Osteoblast (primary cell): ENCODE measurements at places on chromosomes 5 and 9. TPM values are rescaled to one million over a fixed set of nuclear protein-coding genes. Genes with fewer than 3 reads are reported as not detected.

DNA sequence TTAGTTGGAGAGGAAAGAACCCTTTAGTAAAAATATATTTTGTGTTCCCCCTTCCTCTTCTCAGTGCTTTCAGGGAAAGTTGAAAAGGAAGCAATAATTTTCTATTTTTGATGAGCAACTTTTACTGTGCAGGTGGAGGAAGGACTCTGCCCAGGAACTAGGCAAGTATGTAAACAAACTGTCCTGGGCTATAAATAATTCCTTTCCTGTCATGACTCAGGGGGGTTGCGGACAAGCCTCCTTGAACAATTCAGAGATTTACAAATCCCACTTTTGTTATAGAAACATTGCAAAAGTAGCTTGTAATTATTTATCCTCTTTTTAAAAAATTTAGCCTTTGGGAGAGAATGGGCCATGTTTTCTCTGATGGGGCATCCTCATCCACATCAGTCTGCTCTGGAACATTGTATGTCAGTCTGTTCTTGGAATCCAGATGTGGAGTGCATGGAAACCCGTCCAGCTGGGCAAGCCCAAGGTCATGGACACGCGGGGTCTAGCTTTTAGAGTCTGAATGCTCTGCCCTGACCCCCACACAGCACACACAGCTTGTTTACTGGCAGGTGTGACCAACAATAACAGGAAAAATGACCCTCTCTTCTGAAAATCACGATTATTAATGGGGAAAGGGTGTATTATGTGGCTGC lies 127.6 kb downstream of the GADD45G start:
- no peak for DNase-seq
- no peaks in the 10 kb centered on the region for H3K4me1 ChIP-seq
- no peak overlapping the region for H3K4me3 ChIP-seq
- no peaks in the 10 kb centered on the region for H3K27me3 ChIP-seq

- no peak overlapping the region for H3K27ac ChIP-seq
- H3K4me1 ChIP-seq: peaks cover 6% of the 10 kb centered on the region
- H3K36me3 ChIP-seq: no peaks in the 10 kb centered on the region
- DNase-seq: no peak
- no peaks in the 10 kb centered on the region for H3K27me3 ChIP-seq
These were observed 249.7 kb downstream of the ARHGAP26 start for GRCh38 chr5:143019614-143020515.

DNA sequence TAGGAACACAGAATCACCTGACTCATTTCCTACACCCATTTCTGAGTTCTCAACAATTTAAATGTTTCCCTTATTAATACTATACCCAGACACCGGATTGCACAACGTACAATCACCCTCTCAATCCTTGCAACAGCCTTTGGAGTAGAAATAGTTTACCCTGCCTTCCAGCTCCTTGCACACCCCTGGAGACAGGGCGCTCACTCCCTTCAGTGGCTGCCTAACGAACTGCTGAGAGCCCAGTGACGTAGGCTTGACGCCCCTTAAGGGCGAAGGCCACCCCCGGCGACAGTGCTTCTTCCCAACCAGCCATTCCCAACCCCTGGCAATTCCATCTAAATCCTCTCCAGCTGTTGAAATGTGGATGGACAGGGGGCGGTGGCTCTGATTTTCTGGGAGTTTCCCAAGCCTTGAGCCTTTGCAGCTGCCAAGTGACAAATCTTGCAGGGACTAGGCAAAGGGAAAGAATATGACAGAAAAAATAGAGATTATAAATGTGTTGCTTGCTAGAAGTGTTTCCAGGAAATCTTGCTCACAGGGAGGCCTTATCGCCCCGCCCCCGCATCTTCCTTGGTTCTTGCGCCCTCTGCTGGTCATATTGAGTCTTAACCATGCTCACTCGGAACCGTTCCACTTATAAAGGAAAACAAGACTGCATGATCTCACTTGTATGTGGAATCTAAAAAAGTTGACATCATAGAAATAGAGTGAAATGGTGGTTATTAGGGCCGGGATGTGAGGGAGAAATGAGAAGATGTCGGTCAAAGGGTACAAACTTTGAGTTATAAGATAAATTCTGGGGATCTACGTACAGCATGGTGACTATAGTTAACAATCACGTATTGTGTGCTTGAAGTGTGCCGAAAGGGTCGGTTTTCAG lies 7.6 kb upstream of the BARX1 start:
- H3K27me3 ChIP-seq: peaks cover 9% of the 10 kb centered on the region
- no peak overlapping the region for H3K27ac ChIP-seq
- H3K36me3 ChIP-seq: no peaks in the 10 kb centered on the region
- peak; percentile 98 for DNase-seq
- peaks cover 8% of the 10 kb centered on the region for H3K4me1 ChIP-seq

DNA sequence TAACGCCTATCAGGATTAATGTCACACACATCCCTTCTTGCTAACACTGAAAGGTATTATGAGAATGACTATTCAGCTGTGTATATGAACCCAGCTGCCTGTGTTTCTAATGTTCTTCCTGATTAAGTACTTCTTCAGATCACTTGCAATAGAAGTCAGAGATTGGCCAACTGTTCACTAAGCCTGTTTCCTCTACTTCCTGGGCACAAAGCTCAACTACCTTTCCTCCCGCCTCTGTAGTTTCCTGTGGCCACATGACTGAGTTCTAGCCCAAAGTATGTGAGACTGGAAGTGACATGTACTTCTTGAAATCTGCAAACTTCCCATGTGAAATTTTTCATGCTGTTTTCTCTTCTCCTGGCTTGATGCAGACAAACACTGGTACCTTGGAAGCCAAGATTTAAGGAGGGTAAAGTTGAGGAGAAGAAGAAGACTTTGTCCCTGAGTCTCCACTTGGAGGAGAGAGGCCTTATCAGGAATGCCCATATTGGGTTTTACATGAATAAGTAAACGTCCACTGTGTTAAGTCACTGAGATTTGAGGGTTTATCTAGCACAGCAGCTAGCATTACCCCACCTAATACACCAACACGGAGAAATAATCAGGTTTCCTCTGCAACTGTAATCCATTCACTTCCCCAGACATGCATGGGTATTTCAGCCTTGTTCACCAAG lies 58.6 kb downstream of the SLIT3 start:
- no peak for DNase-seq
- no peak overlapping the region for H3K27ac ChIP-seq
- H3K27me3 ChIP-seq: no peaks in the 10 kb centered on the region

DNA sequence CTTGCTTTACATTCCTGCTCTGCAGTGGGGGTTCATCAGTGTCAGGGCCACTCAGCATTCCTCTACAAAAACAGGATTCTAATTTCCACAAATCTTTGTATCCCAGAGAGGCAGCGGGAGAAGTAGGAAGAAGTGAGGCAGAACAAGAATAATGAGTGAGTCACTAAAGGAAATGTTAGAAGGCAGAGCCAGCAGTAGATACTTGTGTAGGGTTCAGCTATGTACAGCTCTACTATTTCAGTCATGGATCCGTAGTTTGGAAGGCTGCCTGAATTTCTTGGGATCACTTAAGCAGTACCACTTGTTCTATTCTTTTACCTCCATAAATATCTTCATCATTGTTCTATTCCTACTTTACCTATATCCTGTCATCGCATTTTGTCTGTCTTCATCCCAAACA lies 246.3 kb upstream of the TLE4 start:
- no peak overlapping the region for H3K4me3 ChIP-seq
- no peak for DNase-seq
- H3K36me3 ChIP-seq: no peaks in the 10 kb centered on the region
- no peak overlapping the region for H3K27ac ChIP-seq
- no peaks in the 10 kb centered on the region for H3K4me1 ChIP-seq

DNA sequence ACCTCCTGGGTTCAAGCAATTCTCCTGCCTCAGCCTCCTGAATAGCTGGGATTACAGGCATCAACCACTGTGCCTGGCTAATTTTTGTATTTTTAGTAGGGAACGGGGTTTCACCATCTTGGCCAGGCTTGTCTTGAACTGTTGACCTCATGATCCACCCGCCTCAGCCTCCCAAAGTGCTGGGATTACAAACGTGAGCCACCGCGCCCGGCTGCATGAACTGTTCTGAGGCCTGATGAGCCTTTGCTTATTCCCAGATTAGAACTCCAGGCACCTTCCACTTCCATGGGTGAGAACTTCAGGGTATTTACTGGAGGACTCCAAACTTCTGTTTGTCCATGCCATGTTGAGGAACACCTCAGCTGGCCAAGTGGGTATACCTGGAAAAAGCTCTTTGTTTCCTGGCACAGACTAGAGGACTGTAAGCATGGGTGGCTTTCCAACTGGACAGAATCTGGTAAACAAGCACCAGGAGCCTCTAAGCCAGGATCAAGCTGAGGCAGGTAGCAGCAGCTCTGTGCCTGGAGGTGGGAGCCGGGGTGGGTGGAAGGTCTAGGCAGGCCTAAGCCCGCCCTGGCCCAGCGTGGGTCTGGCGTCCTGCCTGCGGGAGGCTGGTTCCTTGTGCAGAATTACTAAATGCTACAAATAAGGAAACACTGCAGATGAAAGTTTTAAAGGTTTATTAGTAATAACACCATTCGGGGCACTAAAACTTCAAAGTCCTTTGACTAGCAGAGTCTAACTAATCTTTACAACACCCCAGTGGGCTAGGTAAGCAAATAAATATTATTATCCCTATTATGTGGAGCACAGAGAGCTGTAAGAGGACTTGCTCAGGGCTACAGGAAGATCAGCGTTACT lies 78.4 kb downstream of the SEMA5A start:
- H3K36me3 ChIP-seq: no peaks in the 10 kb centered on the region
- H3K27ac ChIP-seq: peak overlapping the region; percentile 87
- H3K27me3 ChIP-seq: no peaks in the 10 kb centered on the region
- peaks cover 23% of the 10 kb centered on the region for H3K4me1 ChIP-seq
- no peak overlapping the region for H3K4me3 ChIP-seq
- peak; percentile 34 for DNase-seq

Gene DRD1
- under 0.01 TPM in 1 of 2 replicates, not detected in the other for total RNA-seq

Gene DAB2
- total RNA-seq: 277 and 296 TPM in 2 replicates

Gene TBC1D2
- 114 and 128 TPM in 2 replicates for total RNA-seq

Gene EGR1
- 2.2 and 2.7 TPM in 2 replicates for total RNA-seq

Gene AHRR
- total RNA-seq: 52.2 and 54.6 TPM in 2 replicates

Gene GMCL2
- total RNA-seq: not detected in 2 replicates

Gene PCDHGB1
- 3.3 and 5.0 TPM in 2 replicates for total RNA-seq
